ENCODE measurements at places on chromosomes 1 and 21.
A peak's percentile ranks its signal among the peaks of the same experiment; 100 is the strongest.

GRCh38 chr1:60583696-60584095 lies 498.7 kb upstream of the NFIA start:
- H3K4me3 ChIP-seq: no peak overlapping the region
- no peak overlapping the region for H3K27ac ChIP-seq
- H3K4me1 ChIP-seq: no peaks in the 10 kb centered on the region
- no peak for DNase-seq
- H3K36me3 ChIP-seq: no peaks in the 10 kb centered on the region
- H3K27me3 ChIP-seq: no peaks in the 10 kb centered on the region

- no peak overlapping the region for H3K4me3 ChIP-seq
- H3K4me1 ChIP-seq: no peaks in the 10 kb centered on the region
- H3K36me3 ChIP-seq: no peaks in the 10 kb centered on the region
- no peak overlapping the region for H3K27ac ChIP-seq
- no peaks in the 10 kb centered on the region for H3K27me3 ChIP-seq
These were observed 45.2 kb downstream of the CLEC20A start for GRCh38 chr1:178451529-178451928.

GRCh38 chr1:102941366-102941947 lies 166.9 kb downstream of the COL11A1 start:
- H3K27ac ChIP-seq: no peak overlapping the region
- no peaks in the 10 kb centered on the region for H3K4me1 ChIP-seq
- no peaks in the 10 kb centered on the region for H3K36me3 ChIP-seq

GRCh38 chr1:94906382-94906781 lies 20.5 kb downstream of the CNN3 start:
- no peaks in the 10 kb centered on the region for H3K36me3 ChIP-seq
- H3K4me3 ChIP-seq: no peak overlapping the region
- H3K27ac ChIP-seq: no peak overlapping the region
- H3K27me3 ChIP-seq: peaks cover 6% of the 10 kb centered on the region
- no peak for DNase-seq

- no peak for DNase-seq
- peaks cover 26% of the 10 kb centered on the region for H3K27me3 ChIP-seq
- H3K4me1 ChIP-seq: peaks cover 8% of the 10 kb centered on the region
- no peaks in the 10 kb centered on the region for H3K36me3 ChIP-seq
- no peak overlapping the region for H3K27ac ChIP-seq
These were observed 79.0 kb downstream of the PTPN14 start for GRCh38 chr1:214472364-214472763.

GRCh38 chr1:15723631-15724246 lies 12.3 kb upstream of the SLC25A34 start:
- H3K4me1 ChIP-seq: no peaks in the 10 kb centered on the region
- no peak overlapping the region for H3K4me3 ChIP-seq
- H3K36me3 ChIP-seq: peaks cover 82% of the 10 kb centered on the region
- no peaks in the 10 kb centered on the region for H3K27me3 ChIP-seq
- H3K27ac ChIP-seq: no peak overlapping the region

DNA sequence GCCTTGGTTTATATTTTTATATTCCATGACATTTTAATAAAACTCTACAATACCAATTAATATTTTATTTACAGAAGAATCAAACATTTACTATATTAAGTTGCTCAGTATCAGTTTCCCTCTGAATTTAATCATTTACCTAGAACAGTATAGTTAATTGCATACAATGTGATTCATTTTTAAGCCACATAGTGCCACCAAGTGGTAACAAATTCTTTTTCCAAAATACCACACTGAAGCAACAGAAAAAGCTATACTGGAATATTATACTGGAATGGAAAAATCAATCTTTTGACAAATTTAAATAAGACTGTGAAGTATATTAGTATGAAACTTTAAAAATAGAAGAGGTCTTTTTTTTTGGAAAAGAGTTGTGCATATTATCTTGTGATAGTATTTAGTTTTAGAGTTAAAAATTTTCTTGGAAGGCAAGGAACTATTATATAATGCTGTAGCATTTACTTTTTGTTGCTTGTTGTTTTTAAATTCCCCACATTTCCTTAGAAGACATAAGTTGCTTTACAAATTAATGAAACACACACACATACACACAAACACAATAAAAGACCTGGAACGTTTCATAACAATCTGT lies 57.3 kb downstream of the ZNF644 start:
- no peak overlapping the region for H3K4me3 ChIP-seq
- no peak for DNase-seq
- H3K27me3 ChIP-seq: no peaks in the 10 kb centered on the region
- no peak overlapping the region for H3K27ac ChIP-seq
- peaks cover 52% of the 10 kb centered on the region for H3K4me1 ChIP-seq

GRCh38 chr1:61175976-61176375 lies 93.6 kb downstream of the NFIA start:
- H3K4me1 ChIP-seq: peaks cover 6% of the 10 kb centered on the region
- DNase-seq: no peak
- no peak overlapping the region for H3K27ac ChIP-seq
- H3K36me3 ChIP-seq: no peaks in the 10 kb centered on the region

DNA sequence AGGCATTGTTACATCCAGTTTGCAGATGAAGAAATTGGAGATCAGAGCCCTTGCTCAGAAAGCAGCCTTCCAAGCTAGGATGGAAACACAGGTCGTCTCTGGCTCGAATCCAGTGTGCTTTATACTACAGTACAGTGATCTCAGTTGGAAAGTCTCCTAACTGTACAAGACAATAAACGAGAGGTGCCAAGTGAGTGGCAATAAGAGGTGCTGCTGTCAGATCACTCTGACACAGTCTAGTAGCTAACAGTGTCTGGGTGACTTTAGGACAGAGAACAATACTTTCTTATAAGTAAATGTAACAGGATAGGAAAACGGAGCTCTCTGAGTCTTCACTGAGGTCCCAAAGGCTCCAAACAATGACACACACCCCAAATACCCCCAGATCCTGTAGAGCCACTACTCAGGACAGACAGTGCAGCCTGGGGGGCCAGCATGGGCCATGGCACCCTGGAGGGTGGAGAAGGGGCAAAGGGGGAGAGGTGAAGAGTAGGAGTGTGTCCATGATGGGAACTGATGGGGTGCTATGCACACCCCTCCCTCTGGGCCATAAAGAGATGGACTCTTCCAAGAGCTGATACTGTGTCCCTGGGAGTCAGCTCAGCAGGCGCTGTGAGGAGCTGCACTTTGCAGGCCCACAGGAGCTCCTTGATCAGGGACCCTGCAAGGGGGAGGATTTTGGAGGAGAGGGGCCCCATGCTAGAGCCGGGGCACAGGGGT lies 3.3 kb downstream of the SH3BGR start:
- no peak for DNase-seq
- no peaks in the 10 kb centered on the region for H3K36me3 ChIP-seq
- no peaks in the 10 kb centered on the region for H3K27me3 ChIP-seq
- no peak overlapping the region for H3K4me3 ChIP-seq
- H3K27ac ChIP-seq: no peak overlapping the region
- no peaks in the 10 kb centered on the region for H3K4me1 ChIP-seq

GRCh38 chr21:38768471-38769063 lies 37.2 kb upstream of the ETS2 start:
- H3K27me3 ChIP-seq: peaks cover 6% of the 10 kb centered on the region
- H3K36me3 ChIP-seq: peaks cover 9% of the 10 kb centered on the region
- peak overlapping the region; percentile 73 for H3K4me3 ChIP-seq
- DNase-seq: peak; percentile 78

GRCh38 chr1:94741510-94741909 lies 78.6 kb upstream of the SLC44A3 start:
- H3K4me1 ChIP-seq: peaks cover 3% of the 10 kb centered on the region
- H3K36me3 ChIP-seq: no peaks in the 10 kb centered on the region
- peaks cover 20% of the 10 kb centered on the region for H3K27me3 ChIP-seq
- H3K27ac ChIP-seq: no peak overlapping the region
- H3K4me3 ChIP-seq: no peak overlapping the region

- DNase-seq: no peak
- H3K36me3 ChIP-seq: peaks cover 90% of the 10 kb centered on the region
- peaks cover 3% of the 10 kb centered on the region for H3K4me1 ChIP-seq
- H3K27me3 ChIP-seq: no peaks in the 10 kb centered on the region
- no peak overlapping the region for H3K4me3 ChIP-seq
These were observed 8.2 kb downstream of the THAP3 start for GRCh38 chr1:6632588-6633514.

- no peaks in the 10 kb centered on the region for H3K36me3 ChIP-seq
- no peak for DNase-seq
- no peak overlapping the region for H3K27ac ChIP-seq
- no peaks in the 10 kb centered on the region for H3K27me3 ChIP-seq
These were observed 240.5 kb downstream of the LTN1 start for GRCh38 chr21:28752131-28752530.

GRCh38 chr1:14067711-14068110 lies 367.7 kb downstream of the PRDM2 start:
- H3K36me3 ChIP-seq: no peaks in the 10 kb centered on the region
- H3K27ac ChIP-seq: no peak overlapping the region
- peaks cover 7% of the 10 kb centered on the region for H3K27me3 ChIP-seq
- DNase-seq: no peak
- no peak overlapping the region for H3K4me3 ChIP-seq

GRCh38 chr1:33025761-33026160 lies 10.9 kb downstream of the AK2 start:
- H3K27me3 ChIP-seq: no peaks in the 10 kb centered on the region
- H3K4me1 ChIP-seq: peaks cover 76% of the 10 kb centered on the region
- peak overlapping the region; percentile 95 for H3K27ac ChIP-seq
- peak overlapping the region; percentile 8 for H3K4me3 ChIP-seq
- DNase-seq: no peak
- peaks cover 91% of the 10 kb centered on the region for H3K36me3 ChIP-seq

- H3K4me3 ChIP-seq: peak overlapping the region; percentile 60
- DNase-seq: no peak
- H3K27ac ChIP-seq: peak overlapping the region; percentile 98
- peaks cover 88% of the 10 kb centered on the region for H3K36me3 ChIP-seq
- H3K27me3 ChIP-seq: no peaks in the 10 kb centered on the region
These were observed 105.8 kb downstream of the MRPL39 start for GRCh38 chr21:25501462-25501861.

GRCh38 chr1:21830792-21831453 lies 18.9 kb downstream of the LDLRAD2 start:
- peaks cover 11% of the 10 kb centered on the region for H3K36me3 ChIP-seq
- no peak for DNase-seq
- no peaks in the 10 kb centered on the region for H3K4me1 ChIP-seq
- H3K27ac ChIP-seq: no peak overlapping the region

- no peaks in the 10 kb centered on the region for H3K27me3 ChIP-seq
- peaks cover 82% of the 10 kb centered on the region for H3K36me3 ChIP-seq
- no peak for DNase-seq
- H3K4me3 ChIP-seq: no peak overlapping the region
These were observed 7.7 kb downstream of the AIM2 start for GRCh38 chr1:159068886-159069285.

DNA sequence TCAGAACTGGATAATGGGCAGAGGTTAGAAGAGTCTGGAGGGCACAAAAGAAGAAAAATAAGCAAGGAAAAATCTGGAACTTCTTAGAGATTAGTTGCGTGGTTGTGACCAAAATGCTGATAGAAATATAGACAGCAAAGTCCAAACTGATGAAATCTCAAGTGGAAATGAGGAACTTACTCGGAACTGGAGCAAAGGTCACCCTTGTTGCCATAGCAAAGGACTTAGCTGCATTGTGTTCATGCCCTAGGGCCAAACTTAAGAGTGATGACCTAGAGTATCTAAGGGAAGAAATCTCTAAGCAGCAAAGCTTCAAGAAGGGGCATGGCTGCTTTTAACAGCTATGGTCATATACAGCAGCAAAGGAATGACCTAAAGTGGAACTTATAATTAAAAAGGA lies 180.0 kb downstream of the TTLL7 start:
- H3K27me3 ChIP-seq: no peaks in the 10 kb centered on the region
- H3K4me1 ChIP-seq: no peaks in the 10 kb centered on the region
- DNase-seq: no peak

DNA sequence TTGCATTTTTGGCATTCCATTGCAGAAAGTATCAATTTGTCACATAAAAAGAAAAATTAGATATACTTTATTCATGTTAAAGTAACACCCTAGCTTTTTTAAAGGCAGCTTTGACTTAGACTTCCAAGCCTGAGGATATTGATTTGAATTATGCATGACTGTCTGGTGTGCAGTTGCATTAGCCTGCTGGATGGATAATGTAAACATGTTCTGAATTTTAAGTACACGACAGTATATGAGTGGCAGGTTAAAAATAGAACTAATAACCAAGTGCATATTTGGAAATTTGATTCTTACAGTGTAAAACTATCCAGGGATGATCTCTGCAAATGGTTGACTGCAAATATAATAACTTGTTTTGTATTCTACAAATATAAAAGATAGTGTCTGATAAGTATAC lies 124.0 kb downstream of the SYT14 start:
- no peaks in the 10 kb centered on the region for H3K4me1 ChIP-seq
- no peak for DNase-seq
- H3K4me3 ChIP-seq: no peak overlapping the region
- H3K27ac ChIP-seq: no peak overlapping the region

- H3K27me3 ChIP-seq: no peaks in the 10 kb centered on the region
- H3K36me3 ChIP-seq: no peaks in the 10 kb centered on the region
- H3K4me3 ChIP-seq: no peak overlapping the region
- no peak overlapping the region for H3K27ac ChIP-seq
- DNase-seq: no peak
These were observed 374.0 kb downstream of the NEGR1 start for GRCh38 chr1:71908303-71908702.

Measured in activated T-cell treated with anti-CD3 and anti-CD28 coated beads, Interleukin-2, amount 50 U/mL, for 24 hours (primary cell).